ENCODE measurements at places on chromosomes 4 and X.

DNA sequence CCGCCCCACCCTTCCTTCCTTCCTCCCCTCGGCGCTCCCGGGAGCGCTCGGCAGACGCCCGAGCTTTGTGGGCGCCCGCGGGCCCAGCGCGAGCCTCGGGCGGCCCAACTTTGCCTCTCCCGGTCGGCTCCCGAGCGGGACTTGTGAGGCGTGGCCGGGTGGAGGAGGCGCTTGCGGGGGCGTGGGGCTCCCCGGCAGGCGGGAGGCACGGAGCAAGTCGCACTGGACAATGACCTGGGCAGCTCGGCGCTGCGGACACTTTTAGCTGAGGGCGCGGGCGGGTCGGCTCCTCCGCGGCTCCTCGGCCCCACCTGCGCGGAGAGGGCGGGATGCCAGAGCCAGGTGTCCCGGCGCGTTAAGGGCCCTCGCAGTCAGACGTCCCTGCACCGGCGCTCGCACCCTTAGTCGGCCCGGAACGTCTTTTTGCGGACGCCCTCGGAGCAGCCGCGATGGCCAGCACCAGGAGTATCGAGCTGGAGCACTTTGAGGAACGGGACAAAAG is 385 bp downstream of the DCLK2 start:
- H3K27ac ChIP-seq, result peak overlapping the region; percentile 57
- H3K4me1 ChIP-seq, result peaks cover 22% of the 10 kb centered on the region
- no peak for DNase-seq
- H3K27me3 ChIP-seq, result no peaks in the 10 kb centered on the region

DNA sequence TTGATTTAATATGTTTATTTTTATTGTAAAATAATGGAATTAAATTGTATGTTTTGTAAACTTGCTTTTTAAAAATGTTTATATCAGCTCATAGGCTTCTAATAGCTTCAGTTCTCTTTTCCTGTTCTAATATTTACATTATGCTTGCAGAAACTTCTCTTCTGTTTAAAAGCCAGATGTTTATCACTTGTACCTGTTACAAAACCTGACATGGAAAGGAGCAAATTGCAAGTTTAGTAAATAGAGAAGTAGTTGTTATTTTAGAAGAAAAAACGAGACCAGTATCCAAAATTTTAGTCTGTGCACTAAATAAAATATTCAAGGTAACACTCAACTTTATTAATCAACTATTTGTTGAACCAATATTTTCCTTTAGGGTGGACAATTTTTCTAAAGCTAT is 69.4 kb upstream of the GUCY1A1 start:
- H3K4me1 ChIP-seq, result no peaks in the 10 kb centered on the region
- no peak overlapping the region for H3K27ac ChIP-seq
- no peak for DNase-seq

GRCh38 chrX:149398027-149398426 is 107.1 kb downstream of the IDS start:
- DNase-seq, result no peak
- H3K27me3 ChIP-seq, result no peaks in the 10 kb centered on the region
- H3K36me3 ChIP-seq, result no peaks in the 10 kb centered on the region
- no peaks in the 10 kb centered on the region for H3K4me1 ChIP-seq

DNA sequence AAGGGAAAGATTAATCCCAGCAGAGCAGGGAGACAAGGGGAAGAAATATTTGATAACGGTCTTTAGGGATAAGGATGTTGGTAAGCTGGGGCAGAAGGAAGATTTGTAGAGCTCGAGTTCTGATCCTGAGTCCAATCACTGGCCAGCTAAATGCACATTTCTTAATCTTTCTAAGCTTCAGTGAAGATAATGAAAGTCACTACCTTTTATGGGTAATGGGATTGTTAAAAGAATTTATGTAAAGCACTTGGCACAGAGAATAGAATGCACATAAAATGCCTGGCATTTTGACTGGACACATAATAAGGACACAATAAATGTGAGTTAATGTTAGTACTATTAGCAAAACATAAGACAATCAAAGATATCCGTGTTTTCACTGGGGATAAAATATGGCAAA is 43.3 kb downstream of the NCAPG start:
- H3K27ac ChIP-seq, result no peak overlapping the region
- DNase-seq, result no peak
- no peaks in the 10 kb centered on the region for H3K36me3 ChIP-seq
- no peaks in the 10 kb centered on the region for H3K27me3 ChIP-seq
- no peaks in the 10 kb centered on the region for H3K4me1 ChIP-seq
- no peak overlapping the region for H3K4me3 ChIP-seq

DNA sequence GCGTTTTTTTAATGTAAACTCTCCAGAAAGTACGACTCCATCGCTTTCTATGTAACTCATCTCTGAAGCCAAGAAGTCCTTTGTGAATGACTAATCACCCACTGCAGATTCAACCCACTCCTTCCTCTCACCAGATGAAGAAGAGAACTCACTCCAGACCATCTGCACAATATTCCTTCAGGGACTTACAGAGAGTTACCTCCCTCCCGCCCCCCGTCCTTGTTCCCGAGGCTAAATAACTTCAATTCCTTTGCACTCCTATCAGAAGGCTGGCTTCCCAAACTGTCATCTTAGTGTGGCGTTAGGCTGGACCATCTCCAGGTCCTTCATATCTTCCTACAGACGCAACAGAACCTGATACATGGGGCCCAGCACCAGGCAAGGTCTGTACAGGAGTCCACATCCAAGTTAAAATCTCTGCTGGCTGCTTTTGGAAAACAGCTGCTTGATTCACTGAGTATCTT is 82.4 kb downstream of the AFAP1 start:
- no peak overlapping the region for H3K4me3 ChIP-seq
- peaks cover 4% of the 10 kb centered on the region for H3K36me3 ChIP-seq
- no peak overlapping the region for H3K27ac ChIP-seq
- H3K4me1 ChIP-seq, result peaks cover 11% of the 10 kb centered on the region

- no peak for DNase-seq
- H3K4me3 ChIP-seq, result no peak overlapping the region
- H3K36me3 ChIP-seq, result no peaks in the 10 kb centered on the region
- no peaks in the 10 kb centered on the region for H3K4me1 ChIP-seq
Observed at GRCh38 chr4:76470064-76470463, 35.0 kb downstream of the SHROOM3 start.

- no peaks in the 10 kb centered on the region for H3K36me3 ChIP-seq
- peaks cover 27% of the 10 kb centered on the region for H3K4me1 ChIP-seq
- H3K4me3 ChIP-seq, result no peak overlapping the region
- peaks cover 10% of the 10 kb centered on the region for H3K27me3 ChIP-seq
- no peak for DNase-seq
Observed at GRCh38 chr4:110619463-110620247, 3.2 kb downstream of the PITX2 start.

DNA sequence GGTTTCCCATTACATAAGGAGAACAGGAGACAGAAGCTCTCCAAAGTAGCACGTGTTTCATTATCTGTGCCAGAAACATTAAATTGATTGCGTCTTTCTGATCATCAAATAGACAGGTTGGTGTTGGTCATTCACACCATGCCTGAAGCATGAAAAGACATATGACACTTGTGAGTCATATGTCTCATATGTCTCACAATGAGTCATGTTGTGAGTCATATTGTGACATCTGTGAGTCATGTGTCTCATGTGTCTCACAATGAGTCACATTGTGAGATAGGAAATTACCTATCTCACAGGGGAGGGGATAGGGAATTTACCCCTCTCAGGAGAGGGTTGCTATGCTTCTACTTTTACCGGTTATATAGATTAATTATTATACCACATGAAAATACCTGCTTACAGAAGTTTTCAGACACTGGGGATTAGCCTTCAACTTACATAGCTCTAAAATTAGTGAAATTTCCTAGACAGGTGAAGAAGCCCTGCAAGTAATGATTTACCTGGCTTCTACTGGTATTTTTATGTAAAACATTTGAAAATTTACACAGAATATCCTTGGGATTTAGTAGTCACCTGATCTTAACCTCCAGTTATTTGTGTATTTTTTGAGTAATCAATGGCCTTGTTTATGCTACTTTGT is 80.8 kb downstream of the NPFFR2 start:
- H3K27me3 ChIP-seq, result no peaks in the 10 kb centered on the region
- no peak overlapping the region for H3K4me3 ChIP-seq
- H3K4me1 ChIP-seq, result no peaks in the 10 kb centered on the region
- no peak overlapping the region for H3K27ac ChIP-seq
- H3K36me3 ChIP-seq, result no peaks in the 10 kb centered on the region

DNA sequence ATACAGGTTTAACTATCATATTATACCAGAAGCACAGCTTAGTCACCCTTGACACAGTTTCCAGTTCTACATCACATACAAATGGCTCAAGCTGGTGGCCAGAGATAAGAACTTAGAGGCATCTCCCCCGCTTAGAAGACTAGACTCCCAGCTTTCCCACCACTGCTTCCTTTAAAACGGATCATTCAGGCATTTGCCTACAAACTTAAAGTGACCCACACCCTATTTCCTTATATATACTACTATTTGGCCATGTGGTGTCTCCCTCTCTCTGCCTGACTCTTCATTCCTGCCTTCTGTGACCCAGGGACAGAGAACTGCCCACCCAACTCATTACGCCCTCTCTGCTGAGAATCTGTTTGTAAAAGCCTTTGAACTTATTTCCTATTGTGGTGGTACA is 781.2 kb upstream of the DIAPH2 start:
- no peak overlapping the region for H3K4me3 ChIP-seq
- no peaks in the 10 kb centered on the region for H3K4me1 ChIP-seq
- H3K36me3 ChIP-seq, result no peaks in the 10 kb centered on the region
- no peak overlapping the region for H3K27ac ChIP-seq
- no peak for DNase-seq
- H3K27me3 ChIP-seq, result no peaks in the 10 kb centered on the region

DNA sequence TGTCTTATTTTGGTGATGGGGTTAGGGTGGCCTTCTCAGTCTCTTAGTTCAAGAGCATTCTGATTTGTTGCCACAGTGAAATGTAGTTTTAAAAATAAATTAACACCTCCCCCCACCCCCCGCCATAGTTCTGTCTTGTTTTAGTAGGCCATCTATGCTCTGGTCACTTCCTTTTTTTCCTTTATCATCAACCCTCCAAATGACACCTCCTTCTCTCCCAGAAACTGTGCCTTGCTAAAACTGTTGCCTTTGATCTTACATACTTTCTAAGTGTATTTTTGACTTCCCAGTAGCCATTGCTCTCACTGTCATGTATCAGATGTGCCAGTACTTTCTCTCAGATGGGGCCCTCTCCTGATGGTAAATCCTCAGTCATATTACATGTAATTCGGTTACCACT is 14.5 kb upstream of the NDUFC1 start:
- H3K27me3 ChIP-seq, result no peaks in the 10 kb centered on the region
- H3K4me1 ChIP-seq, result peaks cover 33% of the 10 kb centered on the region
- H3K4me3 ChIP-seq, result no peak overlapping the region

DNA sequence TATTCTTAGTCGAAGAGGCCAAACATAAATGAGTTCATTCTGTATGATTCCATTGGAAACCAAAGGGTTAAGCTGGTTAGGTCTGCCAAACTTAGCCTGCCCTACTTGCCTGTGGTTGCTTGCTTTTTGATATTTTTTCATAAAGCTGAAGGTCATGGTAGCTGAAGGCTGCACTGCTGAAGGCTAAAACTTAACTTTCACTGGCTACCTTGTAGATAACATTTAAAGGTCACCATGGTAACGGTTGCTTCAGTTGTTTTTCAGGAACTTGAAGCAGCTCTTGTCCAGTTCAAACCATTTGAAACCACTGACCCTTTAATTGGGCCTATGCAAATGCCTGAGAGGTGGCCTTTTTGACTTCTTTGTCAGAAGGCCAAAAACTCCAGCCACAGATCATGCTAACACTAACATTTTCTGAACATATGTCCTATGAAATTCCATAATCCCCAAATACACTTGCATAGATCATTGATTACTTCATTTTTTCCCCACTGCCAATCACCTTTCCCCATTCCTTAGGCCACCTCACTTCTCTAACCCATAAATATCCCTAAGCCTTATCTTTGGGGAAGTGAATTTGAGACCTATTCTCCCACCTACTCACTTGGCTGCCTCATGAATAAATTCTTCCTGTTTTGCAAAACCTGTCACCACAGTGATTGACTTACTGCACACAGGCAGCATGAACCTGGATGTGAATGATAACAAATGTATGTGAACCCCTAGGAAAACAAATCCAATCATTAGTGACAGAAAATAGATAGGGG is 10.7 kb upstream of the SMIM10L2A start:
- DNase-seq, result no peak
- H3K4me1 ChIP-seq, result no peaks in the 10 kb centered on the region
- no peaks in the 10 kb centered on the region for H3K36me3 ChIP-seq
- no peak overlapping the region for H3K4me3 ChIP-seq
- no peak overlapping the region for H3K27ac ChIP-seq

GRCh38 chr4:20839957-20840356 is 139.7 kb downstream of the PACRGL start:
- DNase-seq, result no peak
- H3K27ac ChIP-seq, result no peak overlapping the region
- H3K27me3 ChIP-seq, result no peaks in the 10 kb centered on the region
- no peaks in the 10 kb centered on the region for H3K4me1 ChIP-seq
- no peak overlapping the region for H3K4me3 ChIP-seq
- no peaks in the 10 kb centered on the region for H3K36me3 ChIP-seq

DNA sequence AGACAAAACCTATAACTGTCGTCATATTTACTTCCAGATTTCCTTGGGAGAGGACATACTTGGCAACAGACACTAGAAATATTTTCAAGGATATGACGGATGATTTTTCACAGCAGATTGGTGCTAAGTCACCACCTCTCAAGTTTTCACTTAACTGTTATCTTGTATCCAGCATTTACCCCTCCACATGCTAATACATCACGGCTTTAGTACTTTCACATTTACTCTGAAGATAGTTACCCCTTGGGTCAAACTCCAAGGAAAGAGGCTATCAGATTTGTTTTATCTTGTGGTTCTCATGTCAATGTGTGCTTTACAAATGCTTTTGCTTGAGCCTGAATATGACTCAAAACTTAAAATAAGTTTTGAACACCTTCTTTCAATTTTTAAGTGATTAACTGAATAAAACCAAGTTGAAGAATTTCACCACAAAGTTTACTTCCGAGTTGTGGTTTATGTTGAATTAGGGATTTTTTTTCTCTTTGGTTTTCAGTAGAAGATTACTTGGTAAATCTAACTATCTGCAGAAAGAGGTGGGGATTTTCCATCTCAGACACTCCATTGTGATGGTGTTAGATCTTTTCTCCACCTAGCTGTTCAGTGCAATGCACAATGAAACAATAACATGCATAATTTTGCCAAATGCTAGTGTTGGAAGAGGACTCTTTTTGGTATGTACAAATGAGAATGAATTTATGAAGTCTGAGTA is 75.4 kb upstream of the FAT1 start:
- no peak overlapping the region for H3K27ac ChIP-seq
- DNase-seq, result no peak
- H3K4me3 ChIP-seq, result no peak overlapping the region
- no peaks in the 10 kb centered on the region for H3K4me1 ChIP-seq
- H3K36me3 ChIP-seq, result no peaks in the 10 kb centered on the region

DNA sequence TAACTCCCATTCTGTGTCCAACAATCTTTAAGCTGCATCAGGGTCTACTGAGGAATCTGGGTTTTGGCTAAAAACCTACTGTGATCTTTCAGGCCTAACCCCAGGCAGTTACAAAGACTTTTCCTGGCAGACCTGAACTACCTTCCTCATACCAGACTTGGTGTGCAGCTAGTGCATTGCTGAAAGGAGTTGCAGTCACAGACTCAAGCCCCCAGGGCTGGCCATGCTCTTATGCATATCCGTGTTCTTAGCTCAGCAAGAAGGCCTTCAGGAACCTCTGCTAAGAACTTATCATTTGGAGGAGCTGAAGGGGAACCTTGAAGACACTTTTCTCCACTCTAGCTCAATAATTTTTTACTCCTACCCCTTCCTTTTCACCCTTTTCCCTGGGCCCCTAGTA is 147.5 kb downstream of the INPP4B start:
- peaks cover 13% of the 10 kb centered on the region for H3K4me1 ChIP-seq
- H3K27me3 ChIP-seq, result no peaks in the 10 kb centered on the region
- no peaks in the 10 kb centered on the region for H3K36me3 ChIP-seq

- DNase-seq, result no peak
- no peak overlapping the region for H3K27ac ChIP-seq
- no peaks in the 10 kb centered on the region for H3K27me3 ChIP-seq
- no peaks in the 10 kb centered on the region for H3K36me3 ChIP-seq
- H3K4me3 ChIP-seq, result no peak overlapping the region
Observed at GRCh38 chr4:26360864-26361263, 40.0 kb downstream of the RBPJ start.
